NCI-H2081 treated with DMSO at 0.1 percent for 48 hours (cell line): ENCODE measurements at places on chromosomes 16 and 17.

DNA sequence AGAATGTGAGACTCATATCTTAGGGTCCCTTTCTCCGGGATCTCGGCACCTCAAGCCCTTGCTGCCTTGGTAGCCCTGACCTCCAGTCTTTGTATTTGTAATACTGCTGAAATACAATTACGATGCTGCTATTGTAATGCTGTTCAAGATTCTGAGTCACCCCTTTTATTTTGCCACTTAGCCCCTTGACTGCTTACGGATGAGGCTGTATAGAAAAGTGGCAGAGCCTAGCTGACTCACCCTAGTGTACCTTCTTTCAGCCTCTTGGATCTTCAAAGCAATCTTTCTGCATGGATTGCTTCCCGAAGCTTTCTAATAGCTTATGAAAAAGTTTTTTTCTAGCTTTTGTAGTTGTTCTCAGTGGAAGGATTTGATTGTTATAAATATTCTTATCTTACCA lies 187.9 kb downstream of the KCNJ2 start:
- no peak for DNase-seq

DNA sequence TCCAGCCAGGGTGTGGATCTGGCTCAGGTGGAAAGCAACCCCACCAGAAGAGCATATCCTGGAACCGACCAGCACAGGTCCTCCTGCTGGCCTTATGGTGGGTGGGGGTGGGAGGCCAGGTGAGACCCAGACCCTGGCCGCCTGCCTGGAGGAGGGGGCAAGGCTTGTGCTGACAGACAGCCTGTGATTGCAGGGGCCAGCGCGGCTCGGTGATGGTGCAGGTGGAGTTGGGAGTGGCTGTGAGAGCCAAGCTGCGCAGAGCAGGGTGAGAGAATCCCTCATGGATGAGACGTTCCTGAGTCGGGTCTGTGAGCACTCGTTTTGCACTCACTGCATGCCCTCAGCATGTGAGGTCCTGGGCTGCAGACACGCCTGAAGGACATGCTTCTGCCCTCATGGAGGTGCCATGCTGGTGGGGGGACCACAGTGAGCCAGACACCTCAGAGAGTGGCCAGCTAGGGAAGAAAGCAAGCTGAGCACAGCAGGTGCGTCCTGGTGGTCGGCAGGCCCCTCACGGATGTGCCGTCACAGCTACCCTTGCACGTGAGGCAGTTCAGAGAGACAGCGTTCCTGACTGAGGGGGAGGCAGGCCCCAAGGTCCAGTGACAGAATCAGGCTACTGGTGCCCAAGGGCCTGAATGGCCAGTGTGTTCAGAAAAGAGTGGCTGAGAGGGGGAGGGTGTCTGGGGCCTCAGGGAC lies 3.8 kb upstream of the KCNJ12 start:
- DNase-seq = no peak

- DNase-seq = no peak
Measured at GRCh38 chr17:1058423-1059130, 61.6 kb downstream of the TIMM22 start.

DNA sequence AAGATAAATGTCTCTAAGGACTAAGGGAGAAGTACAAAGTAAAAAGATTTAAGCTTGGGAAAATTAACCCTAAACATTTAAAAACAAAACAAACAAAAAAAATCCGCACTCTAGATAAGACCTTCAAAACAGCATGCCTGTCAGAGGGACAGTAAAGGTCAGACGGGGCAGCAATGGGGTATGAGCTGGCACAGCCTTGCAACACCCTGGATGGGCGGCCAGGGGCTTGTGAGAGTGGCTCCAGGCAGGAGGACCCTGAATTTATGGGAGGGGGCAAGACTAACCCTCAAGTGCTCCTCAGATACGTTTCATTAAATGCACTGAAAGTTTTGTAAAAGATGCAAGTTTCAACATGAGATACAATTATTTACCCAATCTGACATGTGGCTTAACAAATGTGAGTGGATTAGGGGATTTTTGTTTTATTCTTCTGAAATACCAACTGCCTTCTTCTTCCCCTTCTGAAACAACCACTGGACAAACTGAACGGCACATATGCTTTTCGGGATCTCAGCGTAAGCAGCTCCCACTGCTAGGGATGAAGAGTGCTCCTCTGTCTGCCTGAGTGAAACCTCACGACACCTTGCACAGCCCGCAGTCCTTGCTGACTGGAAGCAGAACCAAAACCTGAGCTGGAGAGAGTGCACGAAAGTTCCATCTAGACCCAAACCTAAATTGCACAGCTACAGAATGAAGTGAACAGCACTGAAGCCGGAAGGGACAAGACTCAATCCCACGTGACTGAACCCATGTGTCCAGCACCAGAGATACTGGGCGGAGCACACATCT lies 128.4 kb downstream of the ANKRD11 start:
- no peak for DNase-seq

- no peak for DNase-seq
Measured at GRCh38 chr16:87053016-87053982, 263.9 kb downstream of the C16orf95 start.

GRCh38 chr17:38892083-38892482 lies 22.2 kb downstream of the LASP1 start:
- no peak for DNase-seq

GRCh38 chr16:27387724-27388123 lies 14.2 kb upstream of the IL21R start:
- DNase-seq = no peak
